CD4-positive, alpha-beta T cell treated with Interferon alpha-2 for 1 hour (primary cell): ENCODE measurements at places on chromosomes 7 and 10.

DNA sequence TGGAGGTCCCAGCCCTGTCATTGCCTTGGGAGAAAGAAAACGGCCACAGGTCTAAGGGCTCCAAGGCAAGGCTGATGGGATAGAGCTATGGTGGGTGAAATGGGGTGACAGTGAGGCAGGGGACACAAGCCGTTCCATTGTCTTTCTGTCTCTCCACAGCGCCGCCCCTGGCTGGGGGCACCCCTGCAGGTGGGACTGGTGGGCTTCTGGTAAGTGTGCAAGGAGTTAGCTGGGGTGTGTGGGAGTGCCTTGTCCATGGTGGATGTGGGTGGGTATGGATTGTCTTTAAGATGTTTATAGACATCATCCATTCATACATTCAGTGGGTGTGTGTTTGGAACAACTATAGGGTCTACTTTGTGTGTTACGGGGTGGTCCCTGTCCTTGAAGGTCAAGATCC, 7.5 kb downstream of the SFXN3 start:
- DNase-seq = no peak

- no peak for DNase-seq
These were observed 33.5 kb upstream of the SFRP5 start for GRCh38 chr10:97805096-97805884.

DNA sequence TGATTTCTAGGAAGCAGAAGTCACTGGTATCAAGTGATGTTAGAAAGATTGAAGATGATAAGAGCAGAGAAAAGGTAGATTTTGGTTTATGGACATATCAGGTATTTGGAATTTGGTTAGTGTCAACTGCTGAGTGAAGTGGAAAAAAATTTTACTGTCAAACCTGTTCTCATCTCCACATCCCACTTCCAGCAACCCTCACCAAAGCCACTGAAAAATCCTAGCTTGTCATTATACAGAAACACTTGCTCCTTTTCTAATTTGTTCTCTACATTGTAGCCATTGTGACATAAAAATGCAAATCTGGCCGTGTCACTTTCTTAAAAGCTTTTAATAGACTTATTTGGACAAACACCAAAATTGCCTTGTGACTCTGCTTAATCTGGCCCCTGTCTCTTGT, 54.0 kb downstream of the TRIM24 start:
- no peak for DNase-seq

DNA sequence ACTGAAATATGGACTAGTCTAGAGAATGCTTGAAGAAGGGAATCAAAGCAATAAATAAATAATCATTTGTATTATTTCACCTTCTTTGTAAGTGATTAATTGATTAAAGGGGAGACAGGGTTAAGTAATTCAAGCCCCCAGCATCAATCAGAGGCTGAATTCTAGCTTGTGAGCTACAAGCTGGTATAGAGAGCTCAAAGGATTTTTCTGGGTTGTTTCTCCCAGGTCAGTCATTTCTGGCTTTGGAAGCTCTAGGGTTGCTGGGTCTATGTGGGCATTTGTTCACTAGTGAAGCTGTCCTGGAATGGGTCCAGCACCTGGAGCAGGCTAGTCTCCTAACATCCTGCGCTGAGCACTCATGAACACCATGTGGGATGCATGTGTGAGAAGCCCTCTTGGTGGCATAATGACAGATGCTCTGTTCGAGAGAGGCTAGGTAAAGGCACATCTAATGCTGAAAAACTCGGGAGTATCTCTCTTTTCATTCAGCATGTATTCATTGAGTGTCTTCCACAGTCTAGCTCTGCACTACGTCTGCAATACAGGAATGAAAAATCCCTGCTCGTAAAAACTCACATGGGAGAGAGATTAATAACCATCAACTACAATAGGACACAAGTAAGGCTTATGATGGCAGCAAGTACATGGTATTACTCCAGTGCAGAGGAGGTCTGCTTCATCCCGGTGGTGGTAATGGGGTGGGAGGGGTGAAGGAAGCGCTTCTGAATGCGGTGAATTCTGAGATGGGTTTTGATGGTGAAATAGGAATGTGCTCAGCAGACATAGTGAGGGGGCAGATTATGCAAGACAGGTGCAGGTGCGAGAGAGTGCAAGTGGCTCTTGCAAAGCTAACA, 68.0 kb upstream of the NRP1 start:
- no peak for DNase-seq

GRCh38 chr7:26652401-26653100, 211.8 kb downstream of the SKAP2 start:
- no peak for DNase-seq

GRCh38 chr7:33276729-33277128, 147.4 kb downstream of the BBS9 start:
- DNase-seq = no peak

GRCh38 chr10:44279426-44280126, 105.3 kb downstream of the CXCL12 start:
- DNase-seq = no peak

- peak; percentile 35 for DNase-seq
These were observed 101.0 kb upstream of the AGR3 start for GRCh38 chr7:16982640-16983350.

DNA sequence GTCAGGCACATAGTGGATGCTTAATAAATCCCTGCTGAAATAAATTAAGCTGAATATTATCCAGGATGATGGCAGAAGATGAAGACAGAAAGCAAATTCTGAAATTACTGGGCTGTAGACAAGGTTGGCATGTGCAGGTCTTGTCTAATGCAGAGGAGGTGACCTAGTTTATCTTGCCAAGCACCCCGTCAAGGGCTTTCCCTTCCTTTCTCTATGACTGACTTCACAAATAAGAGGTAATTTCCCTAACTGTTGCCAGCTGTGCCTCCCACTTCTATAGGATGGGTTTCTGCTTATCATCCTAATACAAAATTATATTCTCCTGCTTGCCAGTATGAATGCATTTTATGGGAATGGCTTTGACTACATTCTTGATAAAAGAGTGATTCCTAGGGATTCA, 38.0 kb downstream of the LHFPL3 start:
- no peak for DNase-seq

- DNase-seq = peak; percentile 19
These were observed 57.5 kb downstream of the COL17A1 start for GRCh38 chr10:104028146-104028545.

DNA sequence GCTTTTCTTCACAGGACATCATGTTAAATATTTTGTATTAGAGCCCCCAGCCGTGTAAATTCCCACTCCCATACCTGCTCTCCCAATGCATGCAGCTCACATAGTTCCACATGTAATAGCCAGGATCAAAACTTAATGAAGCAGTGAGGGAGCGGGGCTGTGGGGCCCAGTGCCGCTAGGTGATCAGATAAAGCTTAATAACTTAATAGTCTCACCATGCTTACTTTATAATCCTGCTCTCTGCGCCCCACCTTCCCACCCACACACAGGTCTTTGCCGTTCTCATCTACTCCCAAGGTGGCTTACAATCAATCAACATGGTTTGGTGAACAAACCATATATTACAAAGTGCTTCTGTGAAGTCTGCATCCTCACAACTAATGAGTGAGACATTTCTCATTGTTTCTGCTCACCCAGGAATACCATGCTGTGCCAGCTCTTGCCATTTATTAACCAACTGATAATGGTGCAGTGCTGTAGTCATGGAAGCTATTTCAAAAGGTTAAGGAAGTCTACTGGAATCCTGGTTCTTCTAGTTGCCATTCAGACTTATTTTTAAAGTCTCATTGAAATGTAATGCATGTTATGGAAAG, 156.4 kb downstream of the CTTNBP2 start:
- DNase-seq = no peak

DNA sequence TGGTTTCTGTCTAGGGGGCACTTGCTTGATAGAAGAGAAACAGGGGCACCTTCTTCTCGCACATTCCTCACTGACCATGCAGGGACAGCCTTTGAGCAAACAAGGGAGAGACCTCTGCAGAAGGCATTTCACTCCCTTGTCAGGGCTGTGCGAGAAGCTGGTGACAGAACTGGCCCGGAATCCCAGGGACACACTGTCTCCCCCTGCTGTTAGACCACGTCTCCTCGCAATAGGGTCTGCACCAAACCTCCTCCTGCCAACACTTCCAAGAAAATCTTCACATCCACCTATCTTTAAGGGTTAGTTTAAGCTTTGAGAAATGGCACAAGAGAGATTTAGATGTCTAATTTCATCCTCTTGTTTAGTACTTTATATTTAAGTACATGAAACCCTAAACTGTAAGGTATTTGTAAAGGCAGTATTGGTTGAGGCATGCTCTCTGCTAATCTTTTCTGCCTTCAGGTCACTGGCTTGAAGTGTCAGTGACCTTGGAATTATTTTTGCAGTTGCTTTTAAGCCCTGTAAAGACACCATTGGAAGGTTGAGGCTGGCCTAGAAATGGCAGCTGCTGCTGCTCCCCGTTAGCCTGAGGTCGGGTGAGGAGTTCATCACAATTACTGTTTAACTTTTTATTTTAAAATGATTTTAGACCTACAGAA, 37.0 kb downstream of the RBM20 start:
- DNase-seq = peak; percentile 28

- no peak for DNase-seq
These were observed 4.5 kb upstream of the CYTH3 start for GRCh38 chr7:6276911-6277408.

GRCh38 chr10:36423821-36424248, 701.6 kb upstream of the ANKRD30A start:
- no peak for DNase-seq

GRCh38 chr10:121516093-121516865, 82.0 kb downstream of the FGFR2 start:
- no peak for DNase-seq

GRCh38 chr10:127011174-127011573, 105.9 kb downstream of the DOCK1 start:
- DNase-seq = no peak

DNA sequence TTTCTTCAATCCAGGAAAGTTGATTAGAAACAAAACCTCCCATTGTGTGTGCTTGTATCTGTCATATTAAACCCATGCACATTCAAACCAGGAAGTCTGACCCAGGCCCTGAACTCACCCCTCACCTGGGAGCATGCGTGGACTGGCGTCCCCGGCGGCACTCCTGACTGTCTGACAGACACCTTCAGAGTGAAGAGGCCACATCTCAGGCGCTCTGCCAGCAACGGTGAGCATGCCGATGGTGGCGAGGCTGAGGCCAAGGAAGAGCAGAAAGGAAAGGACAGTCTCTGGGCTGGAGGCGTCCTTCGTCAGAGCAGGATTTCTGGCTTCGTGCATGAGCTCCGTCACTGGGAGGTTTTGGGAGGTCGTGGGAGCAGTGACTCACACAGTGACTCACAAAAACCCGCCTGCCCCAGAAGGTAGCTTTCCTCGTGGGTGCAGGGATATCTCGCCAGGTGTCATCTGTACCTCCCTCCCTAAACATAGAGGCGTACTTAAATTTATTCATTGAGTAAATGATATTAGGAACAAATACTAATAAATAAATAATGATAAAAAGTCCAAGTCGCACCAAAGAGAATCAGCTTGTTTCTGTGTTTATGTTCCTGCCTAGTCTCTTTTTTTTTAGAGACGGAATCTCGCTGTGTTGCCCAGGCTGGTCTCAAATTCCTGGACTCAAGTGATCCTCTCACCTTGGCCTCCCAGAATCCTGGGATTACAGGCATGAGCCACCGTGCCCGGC, 13.5 kb downstream of the IQCE start:
- DNase-seq = no peak

DNA sequence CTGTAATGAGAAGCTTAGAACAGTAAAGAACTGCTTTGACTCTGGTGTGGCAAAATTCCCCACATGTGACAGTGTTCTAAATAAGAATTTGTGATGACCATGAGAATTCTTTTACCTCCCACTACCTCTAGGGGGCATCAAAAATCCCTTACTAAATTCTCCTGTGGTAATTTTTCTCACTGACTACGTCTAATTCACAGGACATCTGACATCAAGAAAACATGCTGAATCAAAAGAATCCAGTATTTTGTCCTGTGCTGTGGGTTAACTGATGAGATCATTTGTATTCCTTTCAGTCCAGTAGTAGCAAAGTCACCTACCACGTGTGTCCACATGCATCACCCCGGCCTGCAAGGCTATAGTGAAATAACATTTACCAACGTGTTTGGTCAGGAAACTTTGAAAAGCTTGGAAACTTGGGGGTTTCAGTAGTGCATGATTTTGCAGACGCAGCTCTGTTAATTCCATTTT, 103.8 kb downstream of the ATE1 start:
- DNase-seq = no peak

GRCh38 chr7:98372993-98373392, 27.9 kb downstream of the BAIAP2L1 start:
- no peak for DNase-seq

DNA sequence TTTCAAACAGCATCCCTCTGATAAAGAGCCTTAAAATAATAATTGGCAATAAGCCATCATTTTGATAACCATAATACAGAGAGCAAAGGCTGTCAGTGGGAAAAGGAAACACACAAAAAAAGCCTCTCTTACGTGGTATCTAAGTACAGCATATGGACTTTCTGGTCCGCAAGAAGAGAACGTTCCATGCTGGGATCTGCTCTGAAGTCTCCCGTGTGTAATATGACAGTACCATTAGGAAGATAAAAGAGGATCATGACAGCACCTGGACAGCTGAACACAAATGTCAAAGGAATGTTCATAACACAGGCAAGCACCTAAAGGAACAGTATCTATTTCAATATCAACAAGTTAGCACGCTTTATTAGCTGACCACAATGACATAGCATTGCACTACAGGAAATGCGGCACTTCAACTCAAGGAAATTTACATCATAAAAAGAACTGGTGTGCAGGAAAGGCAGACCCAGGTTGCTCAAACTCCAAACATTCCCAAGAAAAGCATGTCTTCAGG, 9.9 kb downstream of the DCLRE1A start:
- no peak for DNase-seq

GRCh38 chr7:16564023-16564380, 37.4 kb downstream of the LRRC72 start:
- no peak for DNase-seq

DNA sequence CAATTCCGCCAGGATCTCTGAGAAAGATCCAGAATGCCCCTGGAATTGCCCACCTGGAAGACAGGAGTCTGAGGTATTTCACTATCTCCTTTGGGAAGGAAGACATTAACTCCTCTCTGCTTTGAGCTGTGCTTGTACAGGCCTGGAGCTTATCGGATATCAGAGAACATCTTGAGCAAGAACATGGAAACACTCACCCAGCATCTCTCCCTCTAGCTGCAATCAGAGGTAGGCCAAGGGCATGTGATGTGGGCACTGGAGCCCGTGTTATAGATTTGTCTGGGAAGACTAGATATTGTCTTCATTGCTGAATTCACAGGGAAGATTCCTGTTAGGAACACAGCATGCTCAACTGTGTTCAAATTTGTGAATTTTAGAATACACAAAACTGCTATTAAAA, 233.9 kb downstream of the PHF14 start:
- DNase-seq = no peak

- peak; percentile 9 for DNase-seq
These were observed 26.7 kb upstream of the OTUD1 start for GRCh38 chr10:23412223-23412622.

GRCh38 chr7:7959979-7960670, 8.5 kb upstream of the GLCCI1 start:
- no peak for DNase-seq

DNA sequence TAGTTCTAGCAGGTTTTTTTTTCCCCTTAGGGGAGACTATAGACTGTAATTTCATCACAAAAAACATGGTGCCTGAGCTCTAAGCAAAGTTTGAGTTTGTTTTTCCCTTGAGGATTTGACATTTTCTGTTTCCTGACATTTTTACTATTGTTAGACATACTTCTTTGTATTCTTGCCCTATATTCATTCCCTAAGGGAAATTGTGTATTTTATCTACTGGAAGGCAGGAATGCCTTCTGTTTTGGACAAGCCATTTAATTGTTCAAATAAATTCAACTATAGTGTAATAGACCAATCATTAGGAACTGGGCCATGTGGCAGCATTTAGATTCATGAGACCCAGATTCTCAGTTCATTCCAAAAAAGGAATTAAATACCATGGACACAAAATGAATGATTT, 335.0 kb downstream of the EXOC4 start:
- no peak for DNase-seq
